ENCODE measurements at places on chromosomes 3 and 15.
A peak's percentile ranks its signal among the peaks of the same experiment; 100 is the strongest.

GRCh38 chr3:168933614-168934013 lies 729.9 kb downstream of the MECOM start:
- H3K27ac ChIP-seq: no peak overlapping the region
- H3K27me3 ChIP-seq: no peaks in the 10 kb centered on the region
- DNase-seq: no peak
- no peaks in the 10 kb centered on the region for H3K36me3 ChIP-seq
- H3K4me3 ChIP-seq: no peak overlapping the region

- H3K4me1 ChIP-seq: peaks cover 21% of the 10 kb centered on the region
- no peaks in the 10 kb centered on the region for H3K36me3 ChIP-seq
- H3K27ac ChIP-seq: no peak overlapping the region
- H3K27me3 ChIP-seq: no peaks in the 10 kb centered on the region
- no peak overlapping the region for H3K4me3 ChIP-seq
Observed at GRCh38 chr15:25790000-25790660, 73.0 kb downstream of the ATP10A start.

DNA sequence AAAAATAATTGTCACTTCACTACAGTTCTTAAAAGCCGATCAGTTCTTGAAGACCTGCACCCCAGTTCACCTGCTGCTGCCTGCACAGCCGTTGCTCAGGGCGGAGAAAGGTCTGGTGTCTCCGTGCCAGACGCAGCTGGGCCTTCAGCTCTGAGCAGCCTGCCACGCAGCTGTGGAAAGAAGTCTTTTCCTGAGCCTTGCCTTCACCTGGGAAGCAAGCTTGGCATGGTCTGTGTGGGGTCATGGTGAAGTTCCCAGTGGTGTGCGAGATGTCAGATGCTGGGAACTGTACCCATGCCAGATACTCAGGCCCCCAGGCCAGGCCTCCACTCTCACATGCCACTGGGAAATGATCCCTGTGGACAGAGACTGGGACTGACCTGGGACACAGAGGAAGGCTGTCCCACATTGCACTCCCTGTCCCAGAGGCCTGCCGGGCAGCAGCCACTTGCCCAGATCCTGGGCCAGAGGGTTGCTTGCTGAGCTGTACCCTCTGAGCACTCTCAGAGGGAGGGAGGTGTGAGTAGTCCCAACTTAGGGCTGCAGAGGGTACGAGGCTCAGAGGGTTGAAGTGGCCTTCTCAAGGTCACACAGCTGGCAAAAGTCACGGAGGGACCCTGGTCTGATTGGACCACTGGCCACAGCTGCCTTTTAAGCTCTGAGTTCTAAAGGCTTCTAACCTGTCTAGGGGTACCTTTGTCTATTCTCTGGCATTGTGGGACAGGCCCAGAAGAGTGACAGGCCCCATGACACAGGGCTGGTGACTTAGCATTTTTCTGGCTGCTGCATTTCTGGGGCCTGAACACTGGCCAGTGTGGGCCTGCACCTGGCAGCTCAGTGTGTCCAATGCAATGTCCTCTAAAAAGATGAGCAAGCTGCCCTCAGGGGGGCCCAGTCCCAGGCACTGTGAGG lies 55.4 kb downstream of the KLF13 start:
- no peak for DNase-seq
- no peaks in the 10 kb centered on the region for H3K36me3 ChIP-seq
- H3K4me1 ChIP-seq: peaks cover 22% of the 10 kb centered on the region
- H3K4me3 ChIP-seq: no peak overlapping the region

GRCh38 chr3:21393683-21394311 lies 357.2 kb downstream of the ZNF385D start:
- no peak overlapping the region for H3K27ac ChIP-seq
- H3K4me3 ChIP-seq: no peak overlapping the region
- H3K36me3 ChIP-seq: no peaks in the 10 kb centered on the region
- H3K27me3 ChIP-seq: no peaks in the 10 kb centered on the region
- DNase-seq: no peak

GRCh38 chr15:87712211-87712610 lies 544.3 kb downstream of the NTRK3 start:
- no peaks in the 10 kb centered on the region for H3K36me3 ChIP-seq
- no peaks in the 10 kb centered on the region for H3K27me3 ChIP-seq
- DNase-seq: no peak
- H3K4me3 ChIP-seq: no peak overlapping the region

- no peaks in the 10 kb centered on the region for H3K4me1 ChIP-seq
- H3K4me3 ChIP-seq: no peak overlapping the region
- H3K27ac ChIP-seq: no peak overlapping the region
- DNase-seq: peak; percentile 35
- H3K36me3 ChIP-seq: no peaks in the 10 kb centered on the region
Observed at GRCh38 chr3:139906418-139906817, 28.6 kb upstream of the CLSTN2 start.

- no peak overlapping the region for H3K4me3 ChIP-seq
- H3K27me3 ChIP-seq: no peaks in the 10 kb centered on the region
- H3K27ac ChIP-seq: no peak overlapping the region
- H3K4me1 ChIP-seq: peaks cover 9% of the 10 kb centered on the region
- no peaks in the 10 kb centered on the region for H3K36me3 ChIP-seq
Observed at GRCh38 chr3:115975353-115975752, 352.0 kb downstream of the GAP43 start.

DNA sequence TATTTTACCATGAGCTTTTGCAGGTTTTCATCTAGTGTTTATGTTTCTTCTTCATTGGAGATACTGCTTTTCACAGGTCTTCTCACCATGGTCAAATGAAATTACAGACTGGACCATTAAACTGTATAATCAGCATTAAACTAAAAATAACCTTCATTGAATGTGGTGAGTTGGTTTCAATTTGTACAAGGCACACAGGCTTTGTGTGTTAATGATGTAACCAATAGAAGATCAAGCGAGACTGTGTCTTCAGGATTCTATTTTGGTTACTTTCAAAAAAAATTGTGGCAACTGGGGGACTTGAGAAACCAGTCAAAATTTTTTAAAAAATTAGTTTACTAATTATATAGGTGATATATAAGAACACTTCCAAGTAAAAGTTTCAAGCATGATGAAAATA lies 54.3 kb upstream of the GCSAM start:
- H3K4me1 ChIP-seq: no peaks in the 10 kb centered on the region
- H3K36me3 ChIP-seq: no peaks in the 10 kb centered on the region
- H3K4me3 ChIP-seq: no peak overlapping the region
- H3K27ac ChIP-seq: no peak overlapping the region

- no peak overlapping the region for H3K4me3 ChIP-seq
- H3K27ac ChIP-seq: no peak overlapping the region
- H3K36me3 ChIP-seq: no peaks in the 10 kb centered on the region
- no peak for DNase-seq
- no peaks in the 10 kb centered on the region for H3K4me1 ChIP-seq
- no peaks in the 10 kb centered on the region for H3K27me3 ChIP-seq
Observed at GRCh38 chr3:105513042-105513441, 146.3 kb downstream of the ALCAM start.

DNA sequence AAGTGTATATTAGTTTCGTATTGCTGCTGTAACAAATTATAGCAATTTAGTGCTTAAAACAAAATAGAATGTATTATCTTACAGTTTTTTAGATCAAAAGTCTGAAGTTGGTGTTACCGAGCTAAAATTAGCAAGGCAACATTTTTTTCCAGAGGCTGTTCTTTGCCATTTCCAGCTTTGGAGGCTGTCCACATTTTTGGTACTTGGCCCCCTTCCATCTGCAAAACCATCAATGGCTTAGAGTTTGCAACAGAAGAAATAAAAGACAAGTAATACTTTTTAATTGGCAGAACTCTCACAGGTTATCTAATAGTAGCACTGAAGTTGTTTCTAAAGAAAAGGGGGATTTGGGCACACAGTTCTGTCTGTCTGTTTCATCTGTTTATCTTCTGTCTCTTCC lies 1248.5 kb downstream of the ROBO1 start:
- H3K27ac ChIP-seq: no peak overlapping the region
- DNase-seq: no peak
- no peak overlapping the region for H3K4me3 ChIP-seq

DNA sequence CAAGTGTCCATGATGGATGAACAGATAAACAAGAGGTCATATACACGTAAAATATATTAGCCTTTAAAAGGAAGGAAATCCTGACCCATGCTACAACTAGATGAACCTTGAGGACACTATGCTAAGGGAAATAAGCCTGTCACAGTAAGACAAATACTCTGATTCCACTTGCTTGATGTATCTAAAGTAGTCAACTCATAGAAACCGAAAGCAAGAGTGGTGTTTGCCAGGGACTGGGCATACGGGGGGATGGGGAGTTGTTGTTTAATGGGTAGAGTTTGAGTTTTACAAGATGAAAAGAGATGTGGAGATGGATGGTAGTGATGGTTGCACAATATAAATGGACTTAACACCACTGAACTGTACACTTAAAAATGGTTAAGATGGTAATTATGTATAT lies 65.4 kb downstream of the C3orf70 start:
- H3K36me3 ChIP-seq: no peaks in the 10 kb centered on the region
- H3K27ac ChIP-seq: no peak overlapping the region
- no peaks in the 10 kb centered on the region for H3K27me3 ChIP-seq
- H3K4me1 ChIP-seq: peaks cover 7% of the 10 kb centered on the region

DNA sequence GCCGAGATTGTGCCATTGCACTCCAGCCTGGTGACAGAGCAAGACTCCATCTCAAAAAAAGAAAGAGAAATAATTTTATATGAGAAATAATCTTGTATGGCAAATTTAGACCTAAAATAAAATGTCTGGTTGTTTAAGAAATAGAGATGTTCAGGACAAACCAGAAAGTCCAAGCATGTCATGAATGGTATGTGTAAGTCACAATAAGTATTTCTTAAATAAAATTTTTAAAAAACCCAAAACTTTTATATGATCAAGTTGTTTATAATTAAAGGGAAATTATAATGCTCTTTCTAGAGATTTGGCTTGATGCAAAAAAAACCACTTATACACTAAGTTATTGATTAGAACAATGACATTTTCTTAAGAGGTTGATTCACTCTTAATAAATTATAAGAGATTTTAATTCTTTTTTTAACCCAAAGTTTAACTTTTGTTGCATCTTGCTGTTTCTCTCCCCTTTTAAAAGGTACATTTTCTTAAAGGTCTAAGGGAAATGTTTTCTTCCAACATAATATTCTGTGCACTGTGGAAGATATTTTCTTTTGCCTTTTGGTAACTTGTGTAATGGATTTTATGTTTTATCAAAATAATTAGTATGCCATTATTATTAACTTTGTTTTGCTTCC lies 105.7 kb downstream of the RTP4 start:
- H3K4me1 ChIP-seq: no peaks in the 10 kb centered on the region
- no peaks in the 10 kb centered on the region for H3K27me3 ChIP-seq
- no peak overlapping the region for H3K27ac ChIP-seq
- no peak overlapping the region for H3K4me3 ChIP-seq

GRCh38 chr3:76436894-76437293 lies 603.0 kb upstream of the ROBO2 start:
- no peaks in the 10 kb centered on the region for H3K27me3 ChIP-seq
- no peak overlapping the region for H3K4me3 ChIP-seq
- no peaks in the 10 kb centered on the region for H3K36me3 ChIP-seq
- DNase-seq: no peak
- no peak overlapping the region for H3K27ac ChIP-seq
- no peaks in the 10 kb centered on the region for H3K4me1 ChIP-seq

DNA sequence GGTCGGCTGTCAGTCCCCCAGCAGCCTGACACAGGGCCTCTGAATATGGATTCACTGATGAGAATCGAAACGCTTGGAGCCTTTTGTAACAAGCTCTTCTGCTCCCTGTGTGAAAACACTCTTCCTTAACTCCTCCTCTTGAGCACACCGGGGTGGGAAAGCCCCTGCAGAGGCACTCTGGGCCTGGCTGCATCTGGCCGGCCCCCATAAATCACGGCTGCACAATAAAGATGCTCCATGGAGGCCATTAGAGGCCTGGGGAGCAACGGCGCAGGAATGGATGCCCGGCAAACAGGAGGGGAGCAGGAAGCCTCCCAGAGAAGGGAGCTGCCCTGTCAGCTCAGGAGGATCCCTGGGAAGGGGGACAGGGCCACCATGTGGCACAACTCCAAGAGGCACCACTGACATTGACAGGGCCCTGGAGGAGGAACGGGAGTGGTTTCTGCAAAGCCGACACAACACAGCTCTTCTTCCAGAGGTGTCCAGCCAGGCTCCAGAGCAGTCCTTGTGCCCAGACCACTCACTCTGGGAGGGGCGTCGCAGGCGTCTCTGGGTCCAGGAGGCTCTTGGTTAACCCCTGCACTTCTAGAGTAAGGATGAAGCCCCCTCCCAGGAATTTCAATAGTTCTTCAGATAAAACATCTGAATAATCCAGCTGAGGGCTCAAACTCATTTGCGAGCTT lies 509.3 kb upstream of the PPP2R3A start:
- no peaks in the 10 kb centered on the region for H3K4me1 ChIP-seq
- H3K27me3 ChIP-seq: no peaks in the 10 kb centered on the region
- no peak for DNase-seq
- no peak overlapping the region for H3K27ac ChIP-seq

DNA sequence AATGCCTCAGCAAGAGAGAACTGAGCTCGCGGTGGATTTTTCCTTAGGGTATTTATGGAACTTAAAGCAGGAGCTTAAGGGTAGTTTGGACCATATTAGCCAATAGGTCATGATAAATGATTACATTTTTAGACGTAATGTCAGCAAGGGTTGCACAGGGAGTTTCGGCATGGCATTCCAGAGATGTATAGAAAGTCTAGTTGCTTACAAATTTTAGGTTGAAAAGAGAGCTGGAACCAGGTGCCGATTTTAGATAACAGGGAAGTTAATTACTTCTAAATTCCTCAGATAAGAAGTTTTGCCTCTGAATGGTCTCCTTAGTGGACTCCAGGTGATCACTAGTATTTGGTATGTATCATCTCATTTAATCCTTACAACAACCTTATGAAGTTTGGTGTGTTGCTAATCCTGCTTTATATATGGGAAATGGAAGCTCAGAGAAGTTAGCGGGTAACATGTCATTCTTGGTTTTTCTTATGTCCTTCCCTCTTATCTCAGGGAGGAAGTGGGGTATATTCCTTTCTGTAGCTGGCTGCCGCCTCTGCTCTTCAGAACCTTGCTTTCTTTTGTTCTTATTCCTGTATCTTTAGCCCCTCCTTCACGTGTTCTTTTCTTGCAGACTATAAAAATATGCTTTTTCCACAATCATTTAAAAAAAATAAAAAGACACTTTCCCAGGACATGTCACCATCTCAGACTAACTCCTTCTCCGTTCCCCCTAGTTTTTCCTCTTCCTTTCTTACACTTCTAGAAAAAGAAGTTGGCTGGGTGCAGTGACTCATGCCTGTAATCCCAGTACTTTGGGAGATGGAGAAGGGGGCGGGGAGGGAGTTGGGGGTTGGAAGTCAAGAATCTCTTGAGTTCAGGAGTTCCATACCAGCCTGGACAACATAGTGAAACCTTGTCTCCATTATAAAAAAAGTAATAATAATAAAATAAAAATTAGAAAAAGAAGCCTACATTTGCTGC lies 25.7 kb downstream of the IQGAP1 start:
- H3K4me1 ChIP-seq: no peaks in the 10 kb centered on the region
- H3K27ac ChIP-seq: no peak overlapping the region

All from HepG2 (cell line).